CD4-positive, alpha-beta T cell treated with Interleukin-21 for 1 hour (primary cell): ENCODE measurements at places on chromosomes 16 and 17.

DNA sequence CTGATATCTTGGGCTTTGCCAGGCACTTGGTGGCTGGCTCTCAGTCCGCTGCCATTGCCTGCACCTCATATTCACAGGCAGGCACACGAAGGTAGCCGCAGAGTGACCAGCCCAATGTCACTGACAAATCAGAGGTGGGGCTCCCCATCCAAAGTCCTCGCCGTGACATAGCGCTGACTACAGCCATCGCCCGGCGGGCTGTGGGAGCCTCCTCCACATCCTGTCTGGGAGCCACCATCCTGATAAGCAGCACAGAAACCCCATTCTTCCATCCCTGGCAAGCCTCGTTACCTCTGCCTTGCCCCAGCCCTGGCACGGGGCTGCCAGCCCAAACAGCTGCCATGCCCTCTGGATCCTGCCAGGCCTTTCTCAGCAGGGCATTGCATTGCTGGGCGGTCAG lies 437.8 kb downstream of the SLC39A11 start:
- no peak for DNase-seq

- DNase-seq, result no peak
Observed at GRCh38 chr17:57332501-57332900, 76.2 kb downstream of the MSI2 start.

DNA sequence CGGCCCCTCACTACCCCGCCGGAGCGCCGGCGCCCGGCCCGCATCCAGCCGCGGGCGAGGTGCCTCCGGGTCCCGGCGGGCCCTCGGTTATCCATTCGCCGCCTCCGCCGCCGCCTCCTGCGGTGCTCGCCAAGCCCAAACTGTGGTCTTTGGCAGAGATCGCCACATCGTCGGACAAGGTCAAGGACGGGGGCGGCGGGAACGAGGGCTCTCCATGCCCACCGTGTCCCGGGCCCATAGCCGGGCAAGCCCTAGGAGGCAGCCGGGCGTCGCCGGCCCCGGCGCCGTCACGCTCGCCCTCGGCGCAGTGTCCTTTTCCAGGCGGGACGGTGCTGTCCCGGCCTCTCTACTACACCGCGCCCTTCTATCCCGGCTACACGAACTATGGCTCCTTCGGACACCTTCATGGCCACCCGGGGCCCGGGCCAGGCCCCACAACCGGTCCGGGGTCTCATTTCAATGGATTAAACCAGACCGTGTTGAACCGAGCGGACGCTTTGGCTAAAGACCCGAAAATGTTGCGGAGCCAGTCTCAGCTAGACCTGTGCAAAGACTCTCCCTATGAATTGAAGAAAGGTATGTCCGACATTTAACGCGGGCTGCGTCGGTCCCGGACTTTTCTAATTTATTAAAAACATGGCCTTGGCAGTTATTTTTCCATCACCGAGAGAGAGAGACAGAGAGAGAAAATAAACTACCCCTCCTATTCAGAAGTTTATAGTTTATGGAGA lies 2.8 kb downstream of the IRX5 start:
- no peak for DNase-seq

GRCh38 chr17:27601069-27601974 lies 29.7 kb upstream of the LGALS9 start:
- DNase-seq, result peak; percentile 80

DNA sequence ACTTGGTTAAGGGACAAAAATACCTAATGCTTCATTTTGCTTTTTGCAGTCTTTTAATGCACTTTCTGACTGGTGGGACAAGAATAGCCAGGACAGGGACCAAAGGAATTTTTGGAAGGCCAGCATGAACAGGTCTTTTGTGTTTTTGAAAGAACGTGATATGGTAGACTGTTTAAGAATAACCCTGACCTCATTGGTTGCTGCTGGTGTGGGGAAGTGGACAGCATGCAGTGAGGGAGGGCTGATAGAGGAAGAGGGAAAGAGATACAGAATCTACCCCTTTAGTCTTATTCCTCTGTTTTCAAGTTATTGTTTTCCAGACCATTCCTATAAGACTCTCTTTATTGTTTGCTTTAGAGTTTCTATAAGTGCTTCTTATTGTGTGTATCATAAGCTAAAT lies 816.2 kb downstream of the CDH11 start:
- no peak for DNase-seq

- DNase-seq, result no peak
Observed at GRCh38 chr17:49638818-49639217, 39.1 kb downstream of the SPOP start.

DNA sequence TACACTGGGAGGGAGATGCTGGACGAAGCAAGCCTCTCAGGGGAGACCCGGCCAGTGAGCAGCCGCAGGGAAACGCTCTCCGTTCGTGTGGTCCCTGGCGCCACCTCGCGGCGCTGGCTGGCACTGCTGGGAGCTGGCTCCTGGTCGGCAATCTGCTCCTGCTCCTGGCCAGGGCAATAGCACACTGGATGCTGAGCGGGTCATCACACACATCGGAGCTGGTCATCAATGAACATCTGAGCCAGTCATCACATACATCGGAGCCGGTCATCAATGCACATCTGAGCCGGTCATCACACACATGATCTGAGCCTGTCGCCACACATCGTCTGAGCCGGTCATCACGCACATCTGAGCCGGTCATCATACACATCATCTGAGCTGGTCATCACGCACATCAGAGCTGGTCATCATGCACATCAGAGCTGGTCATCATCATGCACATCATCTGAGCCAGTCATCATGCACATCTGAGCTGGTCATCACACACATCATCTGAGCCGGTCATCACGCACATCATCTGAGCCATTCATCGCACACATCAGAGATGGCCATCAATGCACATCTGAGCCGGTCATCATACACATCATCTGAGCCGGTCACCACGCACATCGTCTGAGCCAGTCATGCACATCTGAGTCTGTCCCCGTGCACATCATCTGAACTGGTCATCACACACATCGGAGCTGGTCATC lies 217.3 kb downstream of the RBFOX3 start:
- DNase-seq, result peak; percentile 61

DNA sequence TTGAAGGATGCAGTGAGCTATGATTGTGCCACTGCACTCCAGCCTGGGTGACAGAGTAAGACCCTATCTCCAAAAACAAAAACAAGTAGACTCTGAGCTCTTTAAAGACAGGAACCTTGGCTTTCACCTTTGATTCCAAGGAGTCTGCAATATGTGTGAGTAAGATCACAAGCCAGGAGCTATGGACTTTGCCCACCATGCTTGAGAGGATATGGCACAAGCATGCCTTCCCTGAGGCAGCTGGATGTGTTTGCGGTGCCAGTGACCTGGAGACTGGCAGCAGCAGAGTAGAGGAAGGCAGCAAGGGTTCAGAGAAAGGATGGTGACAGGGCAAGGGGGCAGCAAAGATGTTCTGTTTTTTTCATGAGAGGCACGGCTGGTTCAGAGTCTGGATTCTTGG lies 14.5 kb upstream of the PRKCA start:
- no peak for DNase-seq

- DNase-seq, result no peak
Observed at GRCh38 chr17:63714550-63715277, 14.8 kb upstream of the LIMD2 start.
